ENCODE measurements at places on chromosomes 5 and 9.

DNA sequence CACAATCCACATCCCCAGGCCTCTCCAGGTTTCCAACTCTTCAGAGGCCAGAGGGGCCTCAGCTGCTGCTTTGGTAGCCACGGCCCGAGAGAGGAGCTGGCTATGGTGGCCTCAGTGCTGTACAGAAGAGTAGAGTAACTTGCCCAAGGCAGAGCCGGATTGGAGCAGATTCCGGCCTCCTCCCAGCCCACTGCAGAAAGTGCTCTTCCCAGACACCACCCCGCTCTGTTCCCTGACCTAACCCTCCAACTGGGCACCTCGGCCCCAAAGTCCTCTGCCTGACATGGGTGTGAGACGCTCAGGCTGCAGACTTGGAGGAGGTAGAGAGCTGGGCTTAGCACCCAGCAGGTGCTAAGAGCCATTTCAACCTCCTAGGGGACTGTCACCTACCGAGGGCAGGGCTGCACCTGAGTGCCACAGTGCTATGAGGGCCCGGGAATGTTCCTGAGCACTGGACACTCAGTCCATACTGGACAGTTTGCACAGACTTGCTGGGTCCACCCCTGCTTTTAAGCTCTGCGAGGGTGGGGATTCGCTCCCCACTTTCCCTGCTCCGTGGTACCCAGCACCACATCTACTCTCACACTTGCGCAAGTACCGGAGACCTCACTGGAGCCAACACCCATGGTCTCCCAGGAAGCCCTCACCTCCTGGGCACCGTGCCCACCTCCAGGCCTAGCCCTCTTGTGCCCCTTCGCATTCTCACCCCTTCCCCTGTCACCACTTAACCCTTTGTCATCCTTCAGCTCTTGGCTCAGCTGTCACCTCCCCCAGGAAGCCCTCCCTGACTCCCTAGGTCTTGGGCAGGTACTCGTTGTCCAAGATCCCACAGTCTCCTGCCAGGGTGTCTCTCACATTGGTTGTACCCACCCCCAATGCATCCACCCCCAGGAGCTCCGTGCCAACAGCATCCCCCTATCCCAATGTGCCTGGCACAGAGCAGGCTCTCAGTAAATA is 49.8 kb downstream of the DBH start:
- no peak for DNase-seq

- DNase-seq = no peak
Observed at GRCh38 chr5:75964008-75964407, 119.2 kb upstream of the SV2C start.

GRCh38 chr5:133870661-133871060 is 97.8 kb downstream of the C5orf15 start:
- DNase-seq = peak; percentile 71

GRCh38 chr9:92639124-92639523 is 30.8 kb downstream of the IPPK start:
- no peak for DNase-seq

Measured in GM04504 (cell line).